ENCODE measurements at places on chromosomes 7 and 10. TPM values are rescaled to one million over a fixed set of nuclear protein-coding genes. Genes with fewer than 3 reads are reported as not detected.
A peak's percentile ranks its signal among the peaks of the same experiment; 100 is the strongest.

DNA sequence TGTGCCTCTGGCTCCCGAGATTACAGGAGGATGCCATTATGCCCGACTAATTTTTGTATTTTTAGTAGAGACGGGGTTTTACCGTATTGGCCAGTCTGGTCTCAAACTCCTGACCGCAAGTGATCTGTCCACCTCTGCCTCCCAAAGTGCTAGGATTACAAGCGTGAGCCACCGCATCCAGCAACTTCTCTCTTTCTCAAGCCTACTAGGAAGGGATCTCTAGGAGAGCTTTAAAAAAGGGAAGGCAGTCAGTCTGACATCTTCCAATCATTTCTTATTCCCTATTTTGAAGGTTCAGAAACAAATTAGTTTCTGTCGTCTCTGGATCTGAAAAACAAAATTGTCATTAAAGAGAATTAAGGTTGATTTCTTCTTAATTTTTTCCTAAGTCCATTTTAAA, 2.5 kb upstream of the TMEM26 start:
- no peak for DNase-seq

DNA sequence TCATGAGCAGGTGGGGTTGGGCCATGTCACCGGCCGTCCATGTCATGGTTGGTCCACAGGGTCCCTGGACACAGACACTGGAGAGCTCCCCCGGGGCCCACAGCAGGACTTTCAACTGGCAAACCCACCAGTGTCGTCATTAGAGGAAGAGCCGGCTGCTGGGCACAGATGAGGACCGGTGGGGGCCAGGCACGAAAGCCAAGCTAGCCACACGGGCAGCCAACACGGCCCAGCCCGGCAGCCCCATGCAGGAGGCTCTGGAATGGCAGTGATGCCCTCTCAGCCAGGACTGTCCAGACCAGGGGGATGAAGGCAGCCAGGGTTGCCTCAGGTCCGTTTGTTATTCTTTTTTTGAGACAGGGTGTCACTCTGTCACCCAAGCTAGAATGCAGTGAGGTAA, 21.1 kb upstream of the UNCX start:
- DNase-seq, result no peak

The MEIG1 gene
- not detected for total RNA-seq

GRCh38 chr7:17447728-17448478, 149.5 kb downstream of the AHR start:
- DNase-seq, result no peak

The MYO3A gene
- not detected for total RNA-seq

DNA sequence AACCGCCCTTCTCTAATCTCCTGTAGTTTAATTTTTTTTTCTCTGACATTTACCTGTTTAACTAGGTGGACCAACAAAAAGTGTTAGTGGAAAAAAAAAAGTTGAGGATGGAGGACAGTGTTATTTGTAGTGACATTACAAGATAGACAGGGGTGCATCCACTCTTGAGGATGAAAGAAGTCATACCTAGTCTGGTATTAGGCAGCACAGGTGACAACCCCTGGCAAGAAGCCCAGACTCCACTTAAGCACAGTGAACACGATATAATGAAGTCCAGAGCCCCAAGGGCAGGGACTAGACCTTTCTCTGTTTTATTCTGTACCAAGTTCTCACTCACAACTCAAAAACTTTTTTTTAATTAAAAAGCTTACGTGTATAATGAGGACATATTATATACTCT, 268.4 kb downstream of the GPR37 start:
- no peak for DNase-seq

The ACTR3C gene
- 18.1 TPM for total RNA-seq

GRCh38 chr7:64892666-64893309, 10.3 kb upstream of the ZNF273 start:
- DNase-seq, result no peak

DNA sequence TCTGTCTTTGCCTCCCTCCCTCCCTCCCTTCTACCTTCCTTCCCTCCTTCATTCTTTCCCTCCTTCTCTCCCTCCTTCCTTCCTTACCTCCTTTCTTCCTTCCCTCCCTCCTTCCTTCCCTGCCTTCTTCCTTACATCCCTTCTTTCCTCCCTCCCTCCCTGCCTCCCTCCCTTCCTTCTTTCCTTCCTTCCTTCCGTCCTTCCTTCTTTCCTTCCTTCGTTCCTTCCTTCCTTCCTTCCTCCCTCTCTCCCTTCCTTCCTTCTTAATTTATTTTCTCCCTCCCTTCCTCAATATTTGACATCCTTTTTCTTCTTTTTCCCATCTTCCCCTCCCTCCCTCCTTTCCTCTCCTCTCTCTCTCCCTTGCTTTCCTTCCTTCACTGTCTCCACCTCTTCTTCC, 301.8 kb downstream of the GATA3 start:
- no peak for DNase-seq

DNA sequence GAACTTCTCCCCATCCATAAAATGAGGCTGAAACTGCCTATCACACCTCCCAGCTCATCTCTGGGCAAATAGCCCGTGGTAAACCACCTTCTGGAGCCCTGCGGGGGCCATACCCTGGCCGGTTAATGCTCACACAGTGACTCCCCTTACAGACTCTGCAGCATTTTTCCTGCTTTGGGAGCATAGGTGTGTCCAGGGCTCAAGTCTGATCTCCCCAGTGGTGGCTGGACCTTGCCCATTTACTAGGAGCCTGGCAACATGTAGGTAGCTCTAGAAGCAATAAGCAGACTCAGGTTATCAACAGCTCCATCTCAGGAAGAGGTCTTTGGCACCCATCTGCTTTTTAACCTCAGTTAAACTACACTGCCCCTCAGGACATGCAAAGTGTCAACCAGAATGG, 5.5 kb upstream of the CDHR1 start:
- DNase-seq, result no peak

GRCh38 chr10:48634198-48634983, 29.5 kb upstream of the ARHGAP22 start:
- peak; percentile 97 for DNase-seq

DNA sequence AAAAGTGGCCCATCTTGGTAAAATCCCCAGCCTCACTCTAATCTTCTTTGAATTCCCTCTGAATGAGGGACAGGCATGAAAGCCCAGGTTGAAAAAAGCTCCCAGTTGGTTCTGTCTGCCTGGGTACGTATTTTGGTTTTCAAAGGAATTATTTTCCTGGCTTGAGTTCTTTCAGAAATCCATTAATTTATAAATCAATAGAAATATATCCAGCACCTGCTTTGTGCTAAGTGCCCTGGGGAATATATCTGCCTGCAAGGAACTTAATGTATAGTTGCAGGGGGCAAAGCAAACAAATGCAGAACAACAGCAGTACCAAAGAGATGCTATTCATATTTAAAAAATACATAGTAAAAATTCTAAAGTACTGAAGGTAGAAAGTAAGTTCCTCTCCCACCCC, 362.7 kb downstream of the REEP3 start:
- no peak for DNase-seq

The PPA1 gene
- total RNA-seq, result 126 TPM

The NRG3 gene
- not detected for total RNA-seq

The ATE1 gene
- total RNA-seq, result 16.8 TPM

DNA sequence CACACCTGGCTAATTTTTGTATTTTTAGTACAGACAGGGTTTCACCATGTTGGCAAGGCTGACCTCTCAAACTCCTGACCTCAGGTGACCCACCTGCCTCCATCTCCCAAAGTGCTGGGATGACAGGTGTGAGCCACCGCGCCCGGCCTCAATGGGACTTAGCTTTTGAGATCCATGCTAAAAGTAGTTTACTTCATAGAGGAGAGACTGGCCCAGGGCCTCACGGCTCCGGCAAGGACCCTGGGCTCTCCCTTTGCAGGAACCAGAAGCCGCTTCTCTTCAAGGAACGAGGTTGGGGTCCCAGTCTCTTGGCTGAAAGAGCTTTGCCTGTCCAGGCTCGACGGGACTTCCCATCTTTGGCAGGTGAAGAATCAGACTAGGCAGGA, 30.1 kb upstream of the DNAAF5 start:
- no peak for DNase-seq

GRCh38 chr10:110885932-110886674, 14.4 kb downstream of the PDCD4 start:
- DNase-seq, result no peak

The FZD8 gene
- 2.2 TPM for total RNA-seq

GRCh38 chr7:13874783-13875182, 114.7 kb downstream of the ETV1 start:
- peak; percentile 83 for DNase-seq

- DNase-seq, result no peak
Measured at GRCh38 chr7:85705076-85705475, 518.2 kb upstream of the SEMA3D start.

- no peak for DNase-seq
Measured at GRCh38 chr10:114073395-114074186, 29.9 kb downstream of the ADRB1 start.

GRCh38 chr10:99345350-99345749, 16.2 kb downstream of the CNNM1 start:
- peak; percentile 97 for DNase-seq

DNA sequence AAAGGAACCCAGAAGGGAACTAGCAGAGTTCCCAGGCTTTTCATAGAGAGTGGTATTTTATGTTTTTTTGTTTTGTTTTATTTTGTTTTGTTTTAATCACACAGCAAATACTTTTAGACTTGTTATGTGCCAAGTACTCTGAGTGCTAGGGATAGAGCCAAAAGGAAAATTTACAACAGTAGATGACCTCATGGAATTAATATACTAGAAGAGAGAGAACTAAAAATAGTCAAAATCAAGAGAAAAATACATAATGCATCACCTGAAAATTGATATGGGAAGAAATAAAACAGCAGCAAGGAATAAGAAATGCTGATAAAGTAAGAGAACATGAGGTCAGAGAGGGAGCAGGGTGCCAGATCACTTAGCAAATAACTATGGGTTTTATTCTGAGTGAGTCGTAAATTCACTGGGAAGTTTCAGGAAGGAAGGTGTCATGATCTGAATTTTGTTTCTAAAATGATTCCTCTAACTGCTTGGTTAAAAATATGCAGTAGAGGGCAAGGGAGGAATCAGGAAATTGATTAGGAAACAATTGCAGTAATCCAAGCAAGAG, 351.0 kb downstream of the ANKRD7 start:
- DNase-seq, result no peak

- DNase-seq, result no peak
Measured at GRCh38 chr10:79092292-79092896, 23.6 kb downstream of the ZMIZ1 start.

DNA sequence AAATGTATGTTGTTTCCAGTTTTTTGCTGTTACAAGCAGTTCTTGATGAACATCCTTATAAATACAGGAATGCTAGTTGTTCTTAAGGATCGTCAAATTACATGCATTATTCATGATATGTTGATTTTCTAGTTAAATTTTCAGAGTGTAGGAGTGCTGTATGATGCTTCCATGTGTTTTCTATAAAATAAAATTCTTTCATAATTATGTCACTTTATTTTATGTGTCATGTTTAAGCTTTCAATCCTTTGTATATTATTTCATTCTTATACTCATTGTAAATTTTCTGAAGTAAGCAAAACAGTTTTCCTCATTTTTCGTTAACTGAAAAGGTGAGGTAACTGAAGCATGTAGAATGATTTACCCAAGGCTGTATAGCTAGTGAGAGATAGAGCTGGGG, 16.8 kb upstream of the MYPN start:
- no peak for DNase-seq

GRCh38 chr10:98251399-98251798, 16.6 kb downstream of the LOXL4 start:
- DNase-seq, result no peak

DNA sequence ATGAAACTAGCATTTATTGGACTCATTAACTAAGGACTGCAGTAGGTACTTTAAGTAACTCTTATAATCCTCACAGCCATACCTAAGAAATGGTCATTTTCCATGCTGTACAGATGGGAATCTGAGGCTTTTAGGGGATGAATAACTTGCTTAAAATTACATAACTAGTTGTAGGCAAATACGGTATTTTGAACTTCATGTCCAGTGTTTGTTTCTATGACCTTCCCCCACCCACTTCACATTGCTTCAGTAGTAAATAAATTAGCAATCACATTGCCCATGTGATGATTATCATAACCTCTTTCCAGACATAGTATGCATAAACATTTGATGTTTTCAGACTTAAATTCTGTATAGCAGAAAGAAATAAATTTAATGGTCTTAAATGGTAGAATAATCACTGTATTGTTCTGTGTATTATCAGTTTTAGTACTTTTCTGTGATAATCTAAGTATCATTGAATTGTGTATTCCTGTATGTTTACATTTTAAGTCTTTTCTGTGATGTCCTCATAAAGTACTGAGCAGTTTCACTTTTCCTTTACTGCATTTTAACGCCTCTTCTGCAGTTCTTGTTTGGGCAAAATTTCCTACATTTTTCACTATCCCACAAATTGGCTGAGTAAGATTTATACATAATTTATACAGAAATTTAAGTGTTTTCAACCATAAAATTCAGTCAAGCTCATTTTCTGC, 48.3 kb downstream of the ANKIB1 start:
- DNase-seq, result no peak

DNA sequence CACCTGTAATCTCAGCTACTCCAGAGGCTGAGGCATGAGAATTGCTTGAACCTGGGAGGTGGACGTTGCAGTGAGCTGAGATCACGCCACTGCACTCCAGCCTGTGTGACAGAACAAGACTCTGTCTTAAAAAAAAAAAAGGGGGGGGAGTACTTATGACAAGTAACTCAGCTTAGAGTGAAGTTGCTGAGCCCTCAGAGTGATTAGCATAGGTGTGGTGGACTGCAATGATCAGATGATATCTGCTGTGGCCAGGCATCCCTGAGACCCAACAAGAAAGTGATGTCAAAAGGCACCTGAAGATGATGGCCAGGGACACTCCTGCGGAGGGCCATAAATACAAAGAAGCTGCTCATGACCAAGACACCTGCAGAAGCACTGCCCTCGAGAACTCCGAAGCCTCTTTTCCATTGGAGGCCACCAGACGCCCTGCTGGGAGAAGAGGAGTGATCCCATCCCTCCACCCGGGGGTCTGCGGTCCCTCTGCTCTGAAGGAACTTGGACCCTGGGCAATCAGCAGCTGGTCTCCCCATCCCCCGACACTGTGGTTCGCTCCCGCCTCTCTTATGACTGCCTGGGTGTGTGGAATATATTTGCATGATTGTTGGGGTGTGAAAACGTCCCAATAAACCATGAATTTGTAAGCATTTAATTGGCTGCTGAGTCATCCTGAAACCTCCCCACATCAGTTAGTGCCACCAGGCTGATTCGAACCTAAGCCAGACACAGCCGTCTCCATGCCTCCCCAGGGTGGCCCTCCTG, 46.0 kb downstream of the RASGEF1A start:
- DNase-seq, result no peak

GRCh38 chr7:132226046-132226956, 350.0 kb downstream of the PLXNA4 start:
- DNase-seq, result no peak

DNA sequence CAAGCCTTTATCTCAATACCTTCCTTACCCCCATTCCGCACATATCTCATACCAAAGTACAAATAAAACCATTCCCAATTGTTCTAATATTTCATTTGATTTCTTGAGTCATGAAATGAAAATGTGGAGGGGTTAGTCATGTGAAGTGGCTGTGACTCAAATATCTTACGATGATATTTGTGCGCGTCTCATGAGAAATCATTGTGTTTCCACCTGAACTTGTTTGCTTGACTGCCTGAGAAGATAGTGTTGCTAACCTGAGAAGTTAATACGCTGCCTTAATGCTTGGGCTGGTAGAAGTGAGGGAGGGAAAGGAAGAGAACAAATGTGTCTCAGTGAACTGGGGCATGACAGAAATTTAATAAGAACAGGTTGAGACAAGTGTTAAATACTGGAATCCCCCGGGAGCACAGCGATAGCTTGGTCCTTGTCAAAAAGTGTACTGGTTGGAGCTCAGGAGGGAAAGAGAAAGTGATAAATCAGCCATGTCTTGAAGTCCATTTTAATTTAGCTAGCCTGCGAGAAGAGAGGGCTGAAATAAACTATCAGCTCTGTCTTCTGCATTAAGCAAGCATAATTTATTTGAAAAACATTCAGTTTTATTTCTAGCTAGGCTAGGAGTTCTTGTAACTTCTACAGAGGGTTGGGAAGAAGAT, 7.2 kb upstream of the EPHA1 start:
- DNase-seq, result no peak

The GPRIN2 gene
- total RNA-seq, result not detected
